Tibial nerve (tissue), 4 donors: ENCODE measurements at places on chromosomes 2 and 18.
A peak's percentile ranks its signal among the peaks of the same experiment; 100 is the strongest.

DNA sequence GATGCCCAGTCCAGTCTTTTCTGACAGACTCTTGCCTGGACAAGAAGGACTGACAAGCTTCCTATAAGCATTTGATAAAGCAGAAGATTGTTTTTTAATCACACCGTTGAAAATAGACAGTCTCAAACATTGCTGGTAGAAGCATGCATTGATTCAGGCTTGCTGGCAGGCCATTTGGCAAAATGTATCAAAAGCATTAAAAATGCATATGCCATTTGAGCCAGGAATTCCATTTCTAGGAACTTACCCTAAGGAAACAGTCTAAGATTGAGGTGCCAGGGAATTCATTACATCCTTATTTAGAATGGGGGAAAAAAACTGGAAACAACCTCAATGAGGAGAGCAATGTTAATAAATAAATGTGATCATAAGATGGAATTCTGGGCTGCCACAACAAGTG, 20.7 kb downstream of the LGALSL start:
- DNase-seq, result no peak
- no peaks in the 10 kb centered on the region for H3K27me3 ChIP-seq
- no peaks in the 10 kb centered on the region for H3K36me3 ChIP-seq
- no peaks in the 10 kb centered on the region for H3K4me1 ChIP-seq
- no peak overlapping the region for H3K4me3 ChIP-seq

GRCh38 chr2:57516698-57517340, 529.8 kb upstream of the VRK2 start:
- H3K27ac ChIP-seq, result no peak overlapping the region
- no peaks in the 10 kb centered on the region for H3K36me3 ChIP-seq
- no peaks in the 10 kb centered on the region for H3K4me1 ChIP-seq
- H3K27me3 ChIP-seq, result no peaks in the 10 kb centered on the region

GRCh38 chr2:224778474-224778877, 62.3 kb upstream of the CCDC195 start:
- peak; percentile 55 for DNase-seq
- H3K27me3 ChIP-seq, result no peaks in the 10 kb centered on the region
- H3K4me1 ChIP-seq, result no peaks in the 10 kb centered on the region
- H3K4me3 ChIP-seq, result no peak overlapping the region
- H3K36me3 ChIP-seq, result no peaks in the 10 kb centered on the region
- no peak overlapping the region for H3K27ac ChIP-seq

DNA sequence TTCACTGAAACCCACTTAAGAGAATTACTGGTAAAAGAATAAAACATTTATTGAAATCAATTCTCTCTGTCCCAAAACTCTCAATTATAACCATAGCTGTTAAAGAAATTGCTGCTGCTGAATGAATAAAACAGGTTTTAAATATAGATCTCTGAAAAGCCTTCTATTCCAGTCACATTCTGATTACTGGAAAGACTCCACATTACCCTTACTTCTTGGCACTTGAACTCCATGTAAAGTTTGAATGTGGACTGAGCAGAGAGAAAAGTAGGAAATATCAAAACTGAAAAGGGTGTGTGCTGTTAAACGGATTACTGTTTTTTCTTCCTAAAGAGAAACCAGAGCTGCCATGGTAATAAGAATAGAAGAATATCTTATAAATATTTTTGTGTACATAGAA, 655.3 kb upstream of the SETBP1 start:
- DNase-seq, result no peak
- H3K27ac ChIP-seq, result no peak overlapping the region
- H3K4me1 ChIP-seq, result no peaks in the 10 kb centered on the region
- no peaks in the 10 kb centered on the region for H3K27me3 ChIP-seq

- no peaks in the 10 kb centered on the region for H3K27me3 ChIP-seq
- no peak overlapping the region for H3K27ac ChIP-seq
- no peaks in the 10 kb centered on the region for H3K36me3 ChIP-seq
- H3K4me3 ChIP-seq, result no peak overlapping the region
Observed at GRCh38 chr18:52615943-52616342, 275.9 kb downstream of the DCC start.

- no peaks in the 10 kb centered on the region for H3K27me3 ChIP-seq
- no peak overlapping the region for H3K4me3 ChIP-seq
- H3K36me3 ChIP-seq, result no peaks in the 10 kb centered on the region
- H3K27ac ChIP-seq, result peak overlapping the region; percentile 37
- peak; percentile 57 for DNase-seq
Observed at GRCh38 chr2:20634507-20635112, 16.3 kb downstream of the HS1BP3 start.

DNA sequence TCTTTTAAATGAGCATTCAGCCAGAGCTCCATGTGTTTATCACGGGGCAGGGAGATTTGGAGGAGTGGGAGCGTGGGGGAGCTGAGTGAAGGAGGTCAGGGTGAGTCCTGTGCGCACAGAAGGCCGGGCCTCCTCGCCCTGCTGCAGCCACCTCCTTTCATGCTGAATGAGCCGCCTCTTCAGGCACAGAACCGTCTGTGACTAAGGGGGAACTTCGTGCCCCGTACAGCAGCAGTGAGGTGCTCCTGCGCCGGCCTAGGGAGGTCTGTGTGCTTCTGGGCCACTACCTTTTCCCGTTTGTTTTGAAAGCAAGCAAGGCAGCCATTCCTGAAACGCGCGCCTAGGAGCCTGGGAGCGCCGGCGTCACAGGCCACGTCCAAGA, 27.1 kb upstream of the ZNF516 start:
- no peak overlapping the region for H3K4me3 ChIP-seq
- H3K27ac ChIP-seq, result peak overlapping the region; percentile 60
- H3K27me3 ChIP-seq, result no peaks in the 10 kb centered on the region
- DNase-seq, result no peak

DNA sequence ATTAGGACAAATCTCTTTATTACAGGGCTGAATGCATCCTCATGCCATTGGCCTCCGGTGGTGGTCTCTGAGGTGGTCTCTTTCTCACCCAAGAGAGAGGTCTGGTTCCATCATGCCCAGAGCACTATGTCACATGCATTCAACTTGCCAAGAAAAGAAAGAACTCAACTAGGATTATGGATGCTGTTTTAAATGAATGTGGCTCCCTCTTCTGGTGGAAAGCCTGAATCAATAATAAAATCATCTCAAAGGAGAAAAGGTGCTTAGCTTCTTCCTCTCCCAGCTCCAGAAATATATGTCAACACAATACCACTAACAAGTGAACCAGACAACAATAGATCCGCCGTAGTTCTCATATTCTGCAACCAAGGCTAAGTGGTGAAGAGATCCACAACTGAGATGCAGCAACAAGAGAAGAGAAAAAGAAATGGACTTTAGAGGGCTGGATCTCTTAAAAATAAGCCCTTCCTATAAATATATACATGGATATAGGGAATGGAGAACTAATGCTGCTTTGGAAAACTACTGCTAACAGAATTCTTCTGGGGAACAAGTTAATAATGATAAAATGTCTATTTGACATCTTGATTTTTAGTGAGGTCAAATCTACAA, 396.8 kb downstream of the NCKAP5 start:
- no peaks in the 10 kb centered on the region for H3K4me1 ChIP-seq
- H3K36me3 ChIP-seq, result no peaks in the 10 kb centered on the region
- H3K27me3 ChIP-seq, result no peaks in the 10 kb centered on the region
- H3K4me3 ChIP-seq, result no peak overlapping the region
